Heart left ventricle (tissue), 16 donors: ENCODE measurements at places on chromosomes 7 and 10. TPM values are rescaled to one million over a fixed set of nuclear protein-coding genes. Genes with fewer than 3 reads are reported as not detected.
A peak's percentile ranks its signal among the peaks of the same experiment; 100 is the strongest.

The FAM13C gene
- polyA plus RNA-seq: 1.00 TPM

- no peak overlapping the region for H3K4me3 ChIP-seq
- no peaks in the 10 kb centered on the region for H3K36me3 ChIP-seq
- H3K4me1 ChIP-seq: no peaks in the 10 kb centered on the region
Observed at GRCh38 chr7:157291404-157292080, 45.3 kb upstream of the DNAJB6 start.

DNA sequence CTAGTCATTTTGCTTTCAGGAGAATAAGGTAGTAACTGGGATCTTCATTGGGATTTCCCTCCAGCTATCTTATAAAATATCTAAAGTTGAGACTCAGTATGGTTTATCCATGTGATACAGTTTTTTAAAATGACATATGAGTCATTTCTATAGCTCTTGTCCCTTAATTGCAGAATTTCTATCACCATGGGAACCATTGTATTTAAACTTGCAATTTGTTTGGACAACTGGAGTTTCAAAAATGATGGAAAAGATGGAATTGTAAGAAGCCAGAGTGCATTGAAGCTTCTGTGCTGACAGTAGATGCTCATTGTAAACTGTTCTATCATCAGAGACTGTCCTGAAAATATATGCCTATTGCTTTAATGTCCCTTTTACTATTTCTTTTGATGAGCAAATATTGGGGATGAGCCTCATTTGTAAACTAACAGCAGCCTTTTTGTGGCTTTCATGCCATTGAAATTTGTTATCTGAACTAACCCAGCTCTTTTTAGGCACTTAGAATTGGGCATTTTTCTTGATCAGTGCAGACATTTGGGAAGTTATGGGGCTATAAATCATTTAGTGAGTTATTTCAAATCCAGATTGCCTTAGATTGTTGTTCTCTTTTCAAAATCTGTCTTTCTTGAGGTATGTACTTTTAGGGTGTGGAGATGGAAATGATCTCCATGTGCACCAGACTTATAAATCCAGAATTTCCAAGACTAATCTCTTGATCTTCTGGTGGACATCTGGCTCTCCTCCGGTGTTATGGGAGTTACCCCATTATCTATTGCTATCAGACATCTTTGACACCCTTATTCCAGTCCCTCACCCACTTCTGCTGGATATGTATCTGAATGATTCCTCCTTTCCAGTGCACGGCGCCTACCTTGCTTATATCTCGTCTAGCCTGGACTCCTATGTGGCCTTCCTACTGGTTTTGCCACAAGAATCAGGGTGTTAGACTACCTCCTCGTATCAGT is 159.0 kb downstream of the SND1 start:
- H3K27ac ChIP-seq: no peak overlapping the region
- H3K27me3 ChIP-seq: no peaks in the 10 kb centered on the region
- no peak for DNase-seq
- H3K4me3 ChIP-seq: no peak overlapping the region
- no peaks in the 10 kb centered on the region for H3K36me3 ChIP-seq

DNA sequence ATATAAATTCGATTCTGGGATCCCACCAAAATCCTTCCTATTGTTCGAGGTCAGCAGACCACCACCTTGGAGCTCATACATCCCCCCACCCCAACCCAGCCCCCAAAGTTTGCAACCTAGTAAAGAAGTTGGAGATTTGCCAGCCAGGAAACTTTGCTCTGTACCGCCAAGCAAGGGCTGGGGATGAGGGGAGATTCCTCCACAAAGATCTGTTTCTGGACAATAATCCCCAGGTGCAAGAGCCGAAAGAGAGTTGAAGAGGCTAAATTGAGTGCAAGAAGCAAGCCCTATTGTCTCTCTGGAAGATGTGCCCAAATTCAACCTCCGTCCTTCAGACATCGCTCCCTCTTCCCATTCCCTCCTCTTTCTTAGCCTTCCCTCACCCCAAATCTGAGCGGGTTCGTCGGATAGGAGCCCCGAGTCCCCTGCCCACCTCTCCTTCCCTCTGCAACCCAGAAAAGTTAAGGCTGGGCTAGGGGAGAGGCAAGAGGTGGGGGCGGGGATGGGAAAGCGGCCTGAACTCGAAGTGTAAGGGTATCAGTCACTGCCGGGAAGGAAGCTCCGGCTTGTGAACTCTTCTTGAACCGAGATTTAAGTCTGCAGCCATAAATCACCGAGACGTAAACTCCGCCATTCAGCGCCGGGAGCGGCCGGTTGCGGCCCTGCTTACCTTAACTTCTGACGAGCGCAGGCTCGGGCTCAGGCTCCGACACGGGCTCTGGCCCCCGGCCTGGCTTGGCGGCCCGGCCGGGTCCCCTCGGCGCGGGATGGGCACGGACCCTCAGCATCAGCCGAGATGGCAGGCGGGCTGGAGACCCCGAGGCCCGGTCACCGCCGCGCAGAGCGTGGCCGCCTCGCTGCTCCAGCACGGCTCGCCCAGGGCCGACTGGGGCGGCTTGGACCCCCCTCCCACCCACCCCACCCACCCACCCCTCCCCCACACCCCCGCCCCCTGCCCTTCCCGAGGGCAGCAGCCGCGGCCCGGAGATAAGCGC is 10.8 kb upstream of the HOXA2 start:
- H3K4me3 ChIP-seq: peak overlapping the region; percentile 27
- peaks cover 85% of the 10 kb centered on the region for H3K27me3 ChIP-seq
- H3K4me1 ChIP-seq: peaks cover 28% of the 10 kb centered on the region
- DNase-seq: no peak
- peak overlapping the region; percentile 64 for H3K27ac ChIP-seq

The ABCB1 gene
- polyA plus RNA-seq: 2.5 TPM

The ARHGEF35 gene
- polyA plus RNA-seq: 0.47 TPM

The CAMK2G gene
- polyA plus RNA-seq: 11.3 TPM

- H3K4me3 ChIP-seq: no peak overlapping the region
- no peaks in the 10 kb centered on the region for H3K36me3 ChIP-seq
- H3K27ac ChIP-seq: no peak overlapping the region
Observed at GRCh38 chr7:121744319-121744718, 128.6 kb upstream of the PTPRZ1 start.

The KLLN gene
- 0.26 TPM for polyA plus RNA-seq

DNA sequence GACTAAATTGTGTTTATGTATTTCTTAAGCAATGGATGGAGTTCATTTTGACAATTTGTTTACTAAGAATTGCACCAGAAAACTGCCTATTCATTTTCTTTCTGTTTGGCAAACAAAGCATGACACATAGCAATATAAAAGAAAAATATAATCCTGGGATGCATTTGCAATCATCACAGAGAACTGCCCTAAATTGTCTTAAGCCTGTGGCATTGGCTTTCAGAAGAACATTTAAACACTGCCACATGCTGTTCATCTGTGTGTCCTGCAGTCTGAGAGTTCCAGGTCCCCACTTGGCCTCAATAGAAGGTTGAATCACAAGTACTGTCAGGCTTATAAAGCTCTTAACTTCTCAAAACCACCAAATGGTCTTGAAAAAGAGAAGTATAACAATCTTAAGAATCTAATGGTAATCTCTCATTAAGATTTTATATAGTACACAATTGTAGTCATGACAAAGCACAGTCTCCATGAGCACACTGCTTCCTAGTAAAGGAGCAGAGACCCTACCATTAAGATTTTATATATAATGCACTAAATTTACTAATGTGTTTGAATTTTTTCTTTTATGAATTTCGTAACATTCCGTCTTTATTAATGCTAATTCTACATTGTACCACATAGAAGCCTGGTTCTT is 29.9 kb downstream of the RNLS start:
- H3K4me1 ChIP-seq: no peaks in the 10 kb centered on the region
- no peak overlapping the region for H3K4me3 ChIP-seq
- H3K27me3 ChIP-seq: no peaks in the 10 kb centered on the region
- no peaks in the 10 kb centered on the region for H3K36me3 ChIP-seq
- DNase-seq: peak; percentile 29

DNA sequence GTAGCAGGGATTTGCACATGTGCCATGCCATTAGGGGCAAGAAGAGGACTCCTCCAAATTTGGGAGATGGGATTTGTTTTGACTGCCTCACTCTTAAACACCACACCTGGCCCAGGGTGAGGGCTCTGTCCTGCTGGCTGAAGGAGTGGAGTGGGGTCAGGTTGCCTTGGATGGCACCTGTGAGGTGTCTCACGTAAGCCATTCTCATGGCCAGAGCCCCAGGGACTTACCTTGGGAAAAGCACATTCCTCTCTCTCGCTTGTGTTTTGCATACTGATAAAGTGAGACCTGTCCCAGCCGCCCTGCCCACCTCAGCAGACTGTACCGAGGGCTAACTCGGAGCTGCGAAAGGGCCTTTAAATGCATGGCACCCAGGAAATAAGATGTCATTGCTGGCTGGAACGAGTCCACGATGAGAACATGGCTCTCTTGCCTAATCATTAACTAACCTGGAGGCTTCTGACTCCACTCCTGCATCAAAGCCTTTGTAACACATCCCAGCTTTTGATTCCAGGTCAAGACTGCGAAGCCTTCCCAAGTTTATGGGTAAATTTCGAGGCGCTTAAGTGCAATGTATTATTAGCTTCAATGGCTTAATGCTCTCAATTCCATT is 184.0 kb upstream of the RNF32 start:
- H3K27ac ChIP-seq: no peak overlapping the region
- DNase-seq: no peak
- no peaks in the 10 kb centered on the region for H3K27me3 ChIP-seq
- H3K4me3 ChIP-seq: no peak overlapping the region
- no peaks in the 10 kb centered on the region for H3K36me3 ChIP-seq

The VWA2 gene
- not detected for polyA plus RNA-seq

- H3K4me3 ChIP-seq: no peak overlapping the region
- H3K27me3 ChIP-seq: no peaks in the 10 kb centered on the region
- DNase-seq: no peak
- H3K27ac ChIP-seq: no peak overlapping the region
- H3K36me3 ChIP-seq: no peaks in the 10 kb centered on the region
Observed at GRCh38 chr7:131003634-131004033, 269.6 kb upstream of the KLF14 start.

The OLAH gene
- not detected for polyA plus RNA-seq

The TCERG1L gene
- polyA plus RNA-seq: not detected

The RGR gene
- 2.0 TPM for polyA plus RNA-seq

- no peaks in the 10 kb centered on the region for H3K36me3 ChIP-seq
- no peak for DNase-seq
- H3K4me1 ChIP-seq: no peaks in the 10 kb centered on the region
- H3K27me3 ChIP-seq: no peaks in the 10 kb centered on the region
- H3K27ac ChIP-seq: no peak overlapping the region
Observed at GRCh38 chr10:32600317-32600716, 154.4 kb downstream of the CCDC7 start.

- no peaks in the 10 kb centered on the region for H3K27me3 ChIP-seq
- no peak overlapping the region for H3K27ac ChIP-seq
- H3K4me3 ChIP-seq: peak overlapping the region; percentile 59
Observed at GRCh38 chr7:64889686-64890162, 13.3 kb upstream of the ZNF273 start.
